ENCODE measurements at places on chromosomes 3 and 15.

GRCh38 chr3:44893097-44893496, 18.7 kb downstream of the TGM4 start:
- no peak for DNase-seq

- no peak for DNase-seq
Measured at GRCh38 chr15:85961821-85962220, 117.8 kb upstream of the AGBL1 start.

DNA sequence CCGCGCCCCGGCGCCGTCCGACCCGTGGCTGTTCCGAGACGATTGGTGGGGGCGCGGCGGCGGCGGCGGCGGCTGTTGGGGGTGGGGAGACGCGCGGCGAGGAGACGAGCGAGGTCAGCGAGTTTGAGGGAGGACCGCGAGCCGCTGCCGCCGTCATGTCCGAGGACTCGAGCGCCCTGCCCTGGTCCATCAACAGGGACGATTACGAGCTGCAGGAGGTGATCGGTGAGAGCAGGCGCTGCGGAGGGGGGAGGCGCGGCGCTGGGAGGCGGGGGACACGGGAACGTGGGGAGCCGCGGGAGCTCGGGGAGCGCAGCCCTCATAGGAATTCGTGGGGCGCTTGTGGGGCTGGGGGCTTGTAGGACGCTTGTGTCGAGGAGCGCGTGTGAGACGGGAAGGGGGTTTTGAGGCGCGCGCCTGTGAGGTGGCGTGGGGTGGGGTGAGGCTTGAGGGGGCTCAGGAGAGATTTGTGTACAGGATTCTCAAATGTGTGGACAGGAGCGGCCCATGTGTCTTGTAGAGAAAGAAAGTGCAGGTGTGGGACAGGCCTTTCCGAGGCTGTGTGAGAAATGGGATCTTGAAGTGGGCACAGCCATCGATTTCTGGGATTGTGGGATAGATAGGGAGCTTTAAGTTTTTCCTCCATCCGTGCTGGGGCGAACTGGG, 518 bp downstream of the OXSR1 start:
- no peak for DNase-seq

DNA sequence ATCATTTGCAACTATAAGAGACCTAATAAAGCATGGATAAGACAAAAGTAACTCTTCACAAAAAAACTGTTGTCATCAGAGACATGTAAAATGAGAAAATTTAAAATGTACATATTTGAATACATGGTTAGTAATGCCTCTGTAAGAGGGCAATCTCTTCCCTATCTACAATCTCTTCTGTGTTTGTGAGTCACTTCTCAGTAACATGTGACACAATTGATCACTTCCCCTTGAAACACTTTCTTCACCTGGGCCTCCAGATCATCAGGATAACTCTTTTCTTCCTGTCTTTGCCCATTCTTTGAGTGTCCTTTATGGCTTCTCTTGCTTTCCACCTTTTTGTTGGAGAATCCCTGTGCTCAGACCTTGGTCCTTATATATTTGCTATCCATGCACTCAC, 50.4 kb downstream of the TFDP2 start:
- no peak for DNase-seq

GRCh38 chr15:40340038-40340739, 550 bp downstream of the CCDC9B start:
- peak; percentile 61 for DNase-seq

DNA sequence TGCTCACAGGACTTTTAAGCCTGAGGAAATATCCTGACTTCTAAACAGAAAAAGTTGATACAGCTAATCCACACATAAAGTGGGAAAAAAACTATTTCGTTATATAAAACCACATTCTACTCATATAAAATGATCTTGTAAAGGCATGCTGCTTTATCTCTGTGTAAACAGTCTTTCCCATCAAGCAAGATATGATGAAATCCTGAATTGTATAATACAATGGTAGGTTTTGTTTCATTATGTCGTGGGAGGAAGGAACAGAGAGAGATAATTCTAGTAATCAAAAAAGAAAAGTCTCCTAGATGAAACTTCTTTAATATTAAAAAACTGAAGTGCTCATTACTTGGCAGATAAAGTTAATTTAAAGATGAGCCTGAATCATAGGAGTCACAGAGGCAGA, 92.6 kb upstream of the SNTN start:
- DNase-seq: no peak

DNA sequence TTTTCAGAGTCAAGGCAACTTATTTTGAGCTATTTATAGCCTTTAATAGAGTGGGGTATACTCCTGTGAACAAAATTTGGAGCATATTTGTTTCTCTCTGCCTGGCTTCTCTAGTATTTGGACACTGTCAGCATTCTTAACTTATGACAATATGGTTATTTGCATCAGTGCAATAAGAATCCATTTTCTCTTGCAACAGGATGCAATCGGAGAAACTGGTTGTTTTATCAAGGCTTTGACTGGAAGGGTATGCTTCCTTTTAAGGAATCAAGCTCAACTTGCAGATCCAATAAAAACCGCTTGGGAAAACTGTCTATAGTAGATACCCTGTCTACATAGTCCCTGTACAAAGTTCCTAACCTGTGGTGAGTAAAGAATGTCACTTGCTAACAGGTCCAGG, 106.7 kb downstream of the DPH6 start:
- no peak for DNase-seq

GRCh38 chr3:189820365-189820720, 189.2 kb downstream of the TP63 start:
- DNase-seq: no peak

GRCh38 chr3:31790193-31791089, 190.6 kb downstream of the OSBPL10 start:
- no peak for DNase-seq

GRCh38 chr3:101466465-101467309, 46.3 kb downstream of the SENP7 start:
- DNase-seq: no peak
